Kidney glomerular epithelial cell (primary cell): ENCODE measurements at places on chromosomes 16 and 17.
A peak's percentile ranks its signal among the peaks of the same experiment; 100 is the strongest.

GRCh38 chr16:83602761-83603722, 204.7 kb upstream of the HSBP1 start:
- no peak for DNase-seq

GRCh38 chr17:54944796-54945195, 23.7 kb downstream of the COX11 start:
- no peak for DNase-seq

DNA sequence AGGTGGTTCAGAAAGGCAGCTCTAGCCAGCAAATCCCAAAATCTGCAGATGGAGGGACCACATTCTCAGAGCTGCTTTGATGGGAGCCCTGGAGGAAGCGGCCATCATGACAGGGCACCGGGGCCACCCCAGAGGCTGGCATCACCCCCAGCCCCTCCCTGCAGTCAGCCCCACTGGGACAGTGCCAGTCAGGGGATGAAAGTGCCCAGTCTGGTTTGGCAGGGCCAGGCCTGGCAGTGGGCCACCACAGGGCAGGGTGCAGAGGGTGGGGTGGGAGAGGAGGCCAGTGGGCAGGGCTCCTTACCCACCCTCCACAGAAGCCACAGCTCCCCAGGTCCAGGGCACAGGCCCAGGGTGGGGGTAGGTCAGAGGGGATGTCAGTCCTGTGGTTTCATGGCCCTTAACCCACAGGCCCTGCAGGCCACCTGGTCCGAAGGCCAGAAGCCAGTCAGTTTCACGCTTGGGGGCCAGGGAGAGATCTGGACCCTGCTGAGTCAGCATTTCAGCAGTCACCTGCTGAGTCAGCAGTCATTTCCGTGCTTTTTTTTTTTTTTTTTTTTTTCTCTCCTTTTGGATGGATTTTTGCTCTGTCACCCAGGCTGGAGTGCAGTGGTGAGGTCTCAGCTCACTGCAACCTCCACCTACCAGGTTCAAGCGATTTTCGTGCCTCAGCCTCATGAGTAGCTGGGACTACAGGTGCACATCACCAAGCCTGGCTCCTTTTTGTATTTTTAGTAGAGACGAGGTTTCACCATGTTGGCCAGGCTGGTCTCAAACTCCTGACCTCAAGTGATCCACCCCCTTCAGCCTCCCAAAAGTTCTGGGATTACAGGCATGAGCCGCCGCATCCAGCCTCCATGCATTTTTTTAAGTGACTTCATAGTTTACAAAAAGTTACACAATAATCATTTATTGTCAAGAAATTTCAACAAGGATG, 10.4 kb downstream of the SLC25A10 start:
- no peak for DNase-seq

- DNase-seq = no peak
These were observed 86.3 kb downstream of the SPECC1 start for GRCh38 chr17:20095336-20096080.

- peak; percentile 10 for DNase-seq
These were observed at the start of gene HSD11B2 for GRCh38 chr16:67430977-67431774. Gene HSD11B2 (plus strand): TSS chr16:67431121. CDS start chr16:67431249, 128 bp downstream.

- DNase-seq = no peak
These were observed 13.7 kb downstream of the B9D1 start for GRCh38 chr17:19348806-19349205.

DNA sequence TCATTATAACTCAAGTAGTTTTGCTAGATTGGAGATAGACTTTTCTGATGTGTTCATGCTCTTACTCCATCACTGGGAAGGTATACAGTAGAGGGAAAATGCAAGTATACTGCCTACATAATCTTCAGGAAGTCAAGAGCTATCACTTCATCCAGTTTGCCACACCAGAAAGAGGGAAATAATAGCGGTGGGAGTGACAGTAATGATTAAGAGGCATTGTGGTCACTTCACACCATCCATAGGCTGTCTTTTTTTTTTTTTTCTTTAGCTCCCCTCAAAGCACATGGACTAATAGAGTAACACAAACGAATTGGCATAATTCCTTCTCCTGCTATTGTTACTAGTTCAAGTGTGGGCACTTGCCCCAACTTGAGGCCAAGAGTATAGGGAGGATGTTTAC, 28.4 kb upstream of the HLF start:
- DNase-seq = no peak

- no peak for DNase-seq
These were observed at the start of gene PPM1E for GRCh38 chr17:58755577-58756245. Gene PPM1E (plus strand): TSS chr17:58755854.

DNA sequence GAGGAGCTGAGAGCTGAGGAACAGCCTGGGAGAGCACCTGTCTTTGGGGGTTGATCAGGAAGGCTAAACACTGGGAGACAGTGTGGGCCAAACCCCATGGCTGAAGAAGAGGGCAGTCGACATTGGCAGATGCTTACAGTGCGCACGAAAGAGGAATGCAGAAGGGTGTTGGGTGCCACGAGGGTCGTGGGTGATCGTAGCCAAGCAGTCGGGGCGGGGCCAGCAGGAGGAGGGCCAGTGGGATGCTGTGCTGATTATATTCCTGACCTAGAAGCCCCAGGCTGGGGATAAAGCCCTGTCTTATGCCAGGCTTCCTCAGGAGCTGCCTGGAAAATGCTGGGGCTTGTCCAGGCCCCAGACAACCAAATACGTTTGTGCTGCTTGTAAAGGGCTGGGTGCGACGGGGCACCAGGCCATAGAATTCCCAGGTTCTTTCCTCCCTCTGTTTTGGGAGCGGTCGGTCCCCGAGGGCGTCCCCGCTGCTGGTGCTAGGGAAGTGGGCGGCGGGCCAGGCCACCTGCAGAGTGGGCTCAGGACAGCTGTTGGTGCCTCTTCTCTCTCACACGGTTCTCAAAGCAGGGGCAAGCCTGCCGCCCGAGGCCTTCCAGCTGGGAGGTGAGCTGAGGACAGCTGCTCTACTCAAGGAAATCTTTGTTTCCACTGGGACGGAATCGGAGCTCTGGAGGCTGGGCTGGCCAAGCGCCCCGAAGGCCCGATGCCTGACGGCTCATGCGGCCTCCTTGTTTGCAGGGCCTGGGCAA, 10.0 kb downstream of the C1QTNF1 start:
- DNase-seq = no peak

- no peak for DNase-seq
These were observed 76.4 kb downstream of the TOX3 start for GRCh38 chr16:52470585-52470984.

DNA sequence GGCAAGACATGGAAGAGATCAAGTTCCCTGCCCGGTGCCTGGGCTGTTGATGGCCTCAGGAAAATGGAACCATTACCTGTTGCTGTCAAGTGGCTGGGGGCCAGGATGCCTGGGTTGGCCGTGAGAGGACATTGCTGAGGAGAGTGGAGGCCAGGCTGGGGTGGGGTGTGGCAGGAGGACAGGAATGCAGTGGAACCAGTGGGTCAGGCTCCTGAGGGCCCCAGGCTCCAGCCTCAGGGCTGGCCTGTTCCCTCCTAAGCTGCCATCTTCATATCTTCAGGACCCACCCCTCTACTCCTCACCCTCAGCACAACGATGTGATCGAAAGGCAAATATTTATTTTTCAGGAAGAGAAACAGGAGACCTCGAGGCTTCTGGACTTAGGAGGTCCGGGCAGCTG, 8.5 kb upstream of the YPEL3 start:
- no peak for DNase-seq

- peak; percentile 76 for DNase-seq
These were observed 81.1 kb downstream of the ANKRD11 start for GRCh38 chr16:89409161-89409711.

DNA sequence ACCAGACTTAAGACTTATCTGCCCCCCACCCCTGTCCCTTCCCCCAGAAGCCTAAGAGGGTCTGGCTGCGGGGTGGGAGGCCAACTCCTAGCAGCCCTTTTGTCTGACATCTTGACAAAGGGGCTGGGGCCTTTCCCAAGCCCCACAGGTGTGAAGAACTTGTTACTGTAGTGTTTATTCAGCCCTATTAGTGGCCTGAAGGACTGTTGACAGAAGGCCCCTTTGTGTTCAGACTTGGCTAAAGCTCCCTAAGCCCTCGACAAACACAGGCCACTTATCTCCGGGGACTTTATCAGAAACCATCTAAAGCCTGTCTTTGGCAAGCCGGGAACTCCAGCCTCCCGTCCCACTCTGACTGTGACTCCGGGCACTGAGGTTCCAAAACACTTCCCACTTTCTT, 129.8 kb downstream of the NTN1 start:
- no peak for DNase-seq
